Cardiac fibroblast (primary cell): ENCODE measurements at places on chromosomes 13 and 19.
A peak's percentile ranks its signal among the peaks of the same experiment; 100 is the strongest.

- peak; percentile 31 for DNase-seq
Observed at GRCh38 chr13:93466502-93467036, 240.0 kb downstream of the GPC6 start.

DNA sequence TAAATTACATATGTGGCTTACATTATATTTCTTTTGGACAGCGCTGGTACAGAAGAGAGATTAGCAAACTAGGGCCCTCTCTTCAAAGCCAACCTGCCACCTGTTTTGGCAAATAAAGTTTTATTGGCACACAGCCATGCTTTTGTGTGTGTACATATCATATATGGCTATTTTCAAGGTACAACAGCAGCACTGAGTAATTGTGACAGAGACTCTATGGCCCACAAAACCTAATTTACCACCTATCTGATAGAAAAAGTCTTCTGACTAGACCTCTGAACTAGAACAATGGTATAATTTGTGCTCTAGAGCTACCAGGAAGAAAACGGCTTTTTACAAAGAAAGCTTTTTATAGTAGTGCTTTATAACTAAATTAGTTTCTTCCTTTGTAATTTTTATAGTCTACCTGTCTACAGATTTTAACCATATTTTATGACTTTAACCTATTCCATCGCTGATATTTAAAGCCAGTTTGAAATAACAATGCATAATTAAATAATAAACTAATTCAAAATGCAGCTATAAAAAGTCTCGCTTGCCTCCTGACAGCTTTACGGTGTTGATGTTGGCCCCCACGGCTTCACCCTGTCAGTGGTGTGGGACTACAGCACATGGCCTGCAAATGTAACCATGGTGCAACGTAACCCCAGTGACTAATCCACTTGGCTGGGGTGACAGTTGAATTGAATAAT, 17.7 kb upstream of the DPY19L3 start:
- DNase-seq = peak; percentile 35

DNA sequence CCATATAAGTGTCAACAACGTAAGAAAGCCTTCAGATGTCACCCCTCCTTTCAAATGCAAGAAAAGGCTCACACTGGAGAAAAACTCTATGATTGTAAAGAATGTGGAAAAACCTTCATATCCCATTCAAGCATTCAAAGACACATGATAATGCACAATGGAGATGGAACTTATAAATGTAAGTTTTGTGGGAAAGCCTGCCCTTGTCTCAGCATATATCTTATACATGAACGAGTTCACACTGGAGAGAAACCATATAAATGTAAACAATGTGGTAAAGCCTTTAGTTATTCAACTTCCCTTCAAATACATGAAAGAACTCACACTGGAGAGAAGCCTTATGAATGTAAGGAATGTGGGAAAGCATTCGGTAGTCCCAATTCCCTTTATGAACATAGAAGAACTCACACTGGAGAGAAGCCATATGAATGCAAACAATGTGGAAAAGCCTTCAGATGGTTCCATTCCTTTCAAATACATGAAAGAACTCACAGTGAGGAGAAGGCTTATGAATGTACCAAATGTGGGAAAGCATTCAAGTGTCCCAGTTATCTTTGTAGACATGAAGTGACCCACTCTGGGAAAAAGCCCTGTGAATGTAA, 11.1 kb downstream of the ZNF844 start:
- DNase-seq = no peak

GRCh38 chr19:46288896-46289588, 7.8 kb upstream of the HIF3A start:
- peak; percentile 99 for DNase-seq

DNA sequence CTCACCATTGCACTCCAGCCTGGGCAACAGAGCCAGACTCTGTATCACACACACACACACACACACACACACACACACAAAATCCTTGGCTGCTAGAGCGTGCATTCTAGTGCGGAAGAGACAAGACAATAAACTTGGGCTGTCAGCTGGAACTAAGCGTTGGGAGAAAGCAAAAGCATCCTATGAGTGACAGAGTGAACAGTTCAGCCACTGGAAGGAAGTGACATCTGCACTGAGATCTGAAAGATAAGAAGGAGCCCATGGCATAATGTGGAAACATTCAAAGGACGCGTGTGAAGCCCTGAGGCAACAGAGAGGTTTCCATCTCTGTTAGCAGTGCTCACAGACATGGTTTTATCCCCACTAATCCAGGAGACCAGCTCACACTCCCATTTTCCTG, 3.5 kb upstream of the SLC1A5 start:
- no peak for DNase-seq

GRCh38 chr19:49425922-49426592, 869 bp downstream of the GFY start:
- peak; percentile 53 for DNase-seq

DNA sequence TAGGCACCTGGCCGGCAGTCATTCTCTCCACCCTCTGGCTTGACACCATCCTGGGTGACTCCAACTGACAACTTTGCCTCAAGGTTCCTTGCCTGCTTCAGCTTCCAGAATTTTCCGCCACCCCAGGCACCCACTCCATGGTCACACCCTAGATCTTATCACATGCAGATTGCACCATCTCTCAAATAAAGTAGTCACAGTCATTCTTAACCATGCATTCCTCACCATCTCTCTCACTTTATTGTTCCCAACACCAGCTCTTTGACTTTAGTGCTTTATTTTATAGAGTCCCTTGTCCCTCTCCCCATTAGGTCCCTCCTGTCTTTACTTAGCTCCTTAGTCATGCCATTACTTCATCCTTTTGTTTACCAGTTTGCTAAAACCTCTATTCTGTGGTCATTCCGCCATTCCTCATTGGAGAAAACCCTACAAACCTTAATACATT, 351.7 kb downstream of the SPRY2 start:
- DNase-seq = peak; percentile 43

GRCh38 chr13:36858290-36858689, 39.3 kb downstream of the RFXAP start:
- peak; percentile 74 for DNase-seq

- no peak for DNase-seq
Observed at GRCh38 chr13:41699759-41700158, 242.4 kb downstream of the RGCC start.

- no peak for DNase-seq
Observed at GRCh38 chr13:40233731-40234195, 432.7 kb downstream of the FOXO1 start.

- peak; percentile 97 for DNase-seq
Observed at GRCh38 chr19:31214086-31214485, 135.2 kb downstream of the TSHZ3 start.

DNA sequence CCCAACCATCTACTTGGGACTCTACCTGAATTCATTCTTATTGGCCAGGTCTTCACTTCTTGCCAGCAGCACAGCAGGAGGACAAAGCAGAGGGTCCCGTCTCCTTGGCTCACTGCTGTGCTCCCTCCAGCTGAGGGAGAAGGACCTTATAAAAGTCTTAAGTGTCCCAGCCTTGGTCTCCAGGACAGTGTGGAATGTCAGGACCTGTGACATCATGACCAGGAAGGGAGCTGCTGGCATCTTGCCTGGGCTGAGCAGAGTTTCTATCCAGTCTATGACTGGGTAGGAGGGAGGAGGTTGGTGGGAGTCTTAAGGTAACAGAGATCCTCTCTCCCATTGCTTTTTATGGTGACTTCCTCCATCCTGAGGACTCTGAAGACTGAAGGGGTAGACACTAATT, 56.6 kb upstream of the ANKRD10 start:
- DNase-seq = no peak

- DNase-seq = no peak
Observed at GRCh38 chr13:25803641-25804040, 248.2 kb downstream of the SHISA2 start.

DNA sequence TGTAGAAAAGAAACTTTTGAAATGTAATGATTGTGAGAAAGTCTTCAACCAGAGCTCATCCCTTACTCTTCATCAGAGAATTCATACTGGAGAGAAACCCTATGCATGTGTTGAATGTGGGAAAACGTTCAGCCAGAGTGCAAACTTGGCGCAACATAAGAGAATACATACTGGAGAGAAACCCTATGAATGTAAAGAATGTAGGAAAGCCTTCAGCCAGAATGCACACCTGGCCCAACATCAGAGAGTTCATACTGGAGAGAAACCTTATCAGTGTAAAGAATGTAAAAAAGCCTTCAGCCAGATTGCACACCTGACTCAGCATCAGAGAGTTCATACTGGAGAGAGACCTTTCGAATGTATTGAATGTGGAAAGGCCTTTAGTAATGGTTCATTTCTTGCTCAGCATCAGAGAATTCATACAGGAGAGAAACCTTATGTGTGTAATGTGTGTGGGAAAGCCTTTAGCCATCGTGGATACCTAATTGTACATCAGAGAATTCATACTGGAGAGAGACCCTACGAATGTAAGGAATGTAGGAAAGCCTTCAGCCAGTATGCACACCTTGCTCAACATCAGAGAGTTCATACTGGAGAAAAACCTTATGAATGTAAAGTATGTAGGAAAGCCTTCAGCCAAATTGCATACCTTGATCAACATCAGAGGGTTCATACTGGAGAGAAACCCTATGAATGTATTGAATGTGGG, 19.3 kb downstream of the ZNF583 start:
- peak; percentile 16 for DNase-seq

DNA sequence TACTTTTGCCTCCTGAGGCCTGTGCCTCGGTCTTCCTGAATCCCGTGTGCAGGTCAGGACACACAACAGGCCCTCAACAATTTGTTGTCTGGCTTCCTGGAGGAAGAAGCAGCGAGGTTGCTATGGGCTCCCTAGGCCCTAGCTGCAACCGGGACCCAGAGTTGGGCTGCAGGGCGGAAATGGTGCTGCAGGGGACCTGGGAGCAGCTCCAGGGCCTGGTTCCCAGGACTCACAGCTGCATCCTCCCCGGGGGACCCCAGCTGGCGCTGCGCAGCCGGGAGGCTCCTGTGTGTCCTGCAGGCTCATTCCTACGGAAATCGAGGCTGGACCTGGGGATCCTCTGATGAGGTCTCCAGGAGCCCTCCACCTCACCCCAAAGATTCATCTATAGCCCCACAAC, 999 bp upstream of the TNFAIP8L1 start:
- peak; percentile 33 for DNase-seq

- no peak for DNase-seq
Observed at GRCh38 chr13:101398191-101398590, 18.1 kb downstream of the NALCN start.
